Left colon (tissue), 2 donors: ENCODE measurements at places on chromosomes 1 and 21. TPM values are rescaled to one million over a fixed set of nuclear protein-coding genes. Genes with fewer than 3 reads are reported as not detected.

DNA sequence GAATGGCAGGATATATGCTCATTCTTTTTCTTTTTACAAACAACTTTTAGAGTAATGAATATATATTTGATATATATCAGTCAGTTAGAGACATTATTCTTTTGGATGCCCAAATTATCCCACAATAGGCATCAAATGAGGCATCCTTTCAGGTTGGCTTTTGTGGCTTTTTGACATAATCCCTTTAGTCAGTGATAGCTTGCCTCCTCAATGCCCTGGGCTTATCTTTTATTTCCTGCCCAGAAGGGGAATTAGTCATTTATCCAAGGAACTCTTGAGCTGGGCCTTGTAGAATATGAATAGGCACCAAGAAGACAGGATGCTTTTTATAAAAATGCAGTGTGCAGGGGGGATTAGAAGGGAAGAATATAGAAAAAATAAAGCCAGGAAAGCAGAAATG lies 22.2 kb downstream of the EPHX4 start:
- no peak for DNase-seq

- DNase-seq, result no peak
These were observed 115.8 kb upstream of the ZRANB2 start for GRCh38 chr1:71196685-71197084.

DNA sequence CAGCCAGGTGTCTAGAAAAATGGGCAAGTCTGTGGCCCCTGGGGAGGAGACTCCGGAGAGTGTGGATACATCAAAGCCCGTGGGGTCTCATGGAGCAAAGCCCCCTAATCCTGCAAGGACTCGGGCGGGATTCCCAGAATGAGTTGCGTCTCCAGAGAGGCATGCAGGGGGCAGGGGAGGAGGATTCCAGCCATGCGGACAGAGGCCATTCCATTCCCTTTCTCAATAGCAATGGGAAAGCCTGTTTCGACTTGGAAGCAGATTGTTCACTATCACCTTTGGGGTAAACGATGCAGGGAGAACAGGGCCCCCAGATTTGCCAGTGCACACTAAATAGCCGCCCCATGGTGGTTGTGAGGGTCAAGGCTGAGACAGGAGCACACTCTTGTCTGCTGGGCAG lies 15.4 kb upstream of the PRDM15 start:
- DNase-seq, result no peak

DNA sequence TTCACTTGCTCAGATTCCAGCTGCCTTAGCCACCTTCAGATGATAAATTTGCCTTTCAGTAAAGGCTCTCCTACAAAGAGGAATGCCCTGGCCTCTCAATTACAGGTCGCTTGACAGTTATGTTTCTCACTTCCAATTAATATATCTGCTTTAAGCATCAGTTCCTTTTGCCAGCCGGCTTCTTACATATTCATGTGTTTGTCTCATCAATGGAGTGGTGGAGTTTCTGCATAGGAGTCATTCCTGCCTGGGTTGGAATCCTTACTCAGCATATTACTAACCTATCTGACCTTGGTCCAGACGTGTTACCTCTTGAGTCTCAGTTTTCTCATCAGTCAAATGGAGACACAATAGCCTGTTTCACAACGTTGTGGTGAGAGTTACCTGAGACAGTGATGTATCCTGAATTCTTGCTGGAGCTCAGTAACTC lies 9.4 kb upstream of the SESN2 start:
- no peak for DNase-seq

- no peak for DNase-seq
These were observed 11.6 kb downstream of the FAAH start for GRCh38 chr1:46405724-46406123.

GRCh38 chr1:162458236-162458635 lies 39.4 kb upstream of the UHMK1 start:
- DNase-seq, result no peak

DNA sequence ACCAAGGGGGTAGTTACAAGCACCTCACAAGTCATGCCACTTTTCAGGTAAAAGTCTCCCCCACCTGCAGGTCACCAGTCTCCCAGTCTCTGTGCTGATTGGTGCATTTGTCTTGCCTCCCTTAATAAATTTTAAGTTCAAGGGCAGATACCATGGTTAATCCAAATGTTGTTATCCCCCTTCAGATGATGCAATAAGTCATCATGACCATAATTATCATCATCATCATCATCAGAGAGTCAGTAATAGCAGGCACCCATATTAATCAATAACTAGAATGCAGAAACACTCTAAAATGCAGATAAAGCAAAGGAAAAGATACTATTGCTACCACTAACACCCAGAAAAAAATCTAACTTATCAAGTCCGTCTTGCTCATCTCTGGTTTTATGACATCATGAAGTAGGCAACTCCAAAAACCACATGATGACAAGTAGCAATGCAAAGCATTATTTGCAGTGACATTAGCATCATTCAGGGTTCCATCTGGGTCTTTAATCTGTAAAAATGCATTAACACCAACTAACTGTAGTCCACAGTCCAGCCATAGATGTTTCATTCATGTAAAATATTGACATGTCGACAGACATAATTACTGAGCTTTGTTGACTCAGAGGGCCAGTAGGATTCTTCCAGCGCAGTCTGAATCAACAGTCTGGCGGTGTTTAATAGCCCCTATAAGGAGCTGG lies 492.0 kb upstream of the RUNX1 start:
- DNase-seq, result no peak

GRCh38 chr1:8437347-8437746 lies 119.4 kb downstream of the SLC45A1 start:
- DNase-seq, result no peak

- DNase-seq, result no peak
These were observed 5.1 kb upstream of the ELAVL4 start for GRCh38 chr1:50103615-50104081.

The CRYAA gene
- total RNA-seq, result not detected

The DENND2D gene
- 63.5 TPM for total RNA-seq

The DYNLT4 gene
- total RNA-seq, result 0.47 TPM

The CDK11B gene
- total RNA-seq, result 29.6 TPM

The ATP5PB gene
- total RNA-seq, result 461 TPM

The SIM2 gene
- 0.34 TPM for total RNA-seq
